ENCODE measurements at places on chromosomes 11 and 22.

DNA sequence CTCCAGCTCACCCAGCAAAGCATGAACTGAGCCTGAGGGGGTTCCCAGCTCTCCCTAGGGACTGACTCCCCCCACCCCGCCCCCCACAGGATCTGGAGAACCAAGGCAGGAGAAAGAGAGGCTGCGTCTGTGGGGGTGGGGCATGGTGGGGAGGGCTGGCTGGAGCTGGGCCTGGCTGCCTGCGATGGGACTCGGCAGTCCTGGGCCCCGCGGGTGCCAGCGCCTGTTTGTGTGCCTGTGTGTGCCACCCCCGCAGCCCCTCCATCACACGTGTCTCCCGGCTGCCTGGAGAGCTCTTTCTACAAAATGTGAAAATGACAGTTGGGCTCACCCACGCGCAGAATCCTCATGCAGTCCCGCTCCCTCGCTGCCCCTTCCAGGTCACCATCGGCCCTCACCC lies 46.8 kb downstream of the CACNA1I start:
- H3K36me3 ChIP-seq = no peaks in the 10 kb centered on the region
- peaks cover 26% of the 10 kb centered on the region for H3K27me3 ChIP-seq
- no peak overlapping the region for H3K4me3 ChIP-seq

- no peaks in the 10 kb centered on the region for H3K27me3 ChIP-seq
- no peaks in the 10 kb centered on the region for H3K36me3 ChIP-seq
- peak overlapping the region; percentile 79 for H3K27ac ChIP-seq
- peaks cover 6% of the 10 kb centered on the region for H3K4me1 ChIP-seq
- peak overlapping the region; percentile 61 for H3K4me3 ChIP-seq
Observed at GRCh38 chr11:125111001-125111342, 454 bp downstream of the TMEM218 start.

DNA sequence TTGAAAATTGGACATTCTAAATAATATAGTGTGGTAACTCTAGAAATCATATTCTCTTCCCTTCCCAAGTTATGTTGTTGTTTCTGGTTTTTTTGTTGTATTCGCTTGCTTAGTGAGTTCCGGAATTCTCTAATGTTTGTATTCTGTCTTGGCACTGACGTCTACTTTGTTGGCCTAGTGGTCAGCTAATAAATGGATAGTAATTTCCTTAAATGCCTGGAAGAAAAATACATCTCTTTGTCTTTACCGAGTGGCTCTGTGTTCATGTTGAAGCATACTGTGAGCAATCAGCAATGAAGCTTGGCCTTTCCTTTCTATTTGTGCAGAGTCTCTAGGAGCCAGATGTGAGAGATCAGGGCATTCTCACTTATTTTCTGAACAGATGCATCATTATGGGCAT lies 1225.7 kb downstream of the JRKL start:
- H3K27me3 ChIP-seq = no peaks in the 10 kb centered on the region
- no peak overlapping the region for H3K27ac ChIP-seq
- no peaks in the 10 kb centered on the region for H3K4me1 ChIP-seq
- H3K4me3 ChIP-seq = no peak overlapping the region

GRCh38 chr11:110773442-110773841 lies 61.2 kb upstream of the ARHGAP20 start:
- H3K27me3 ChIP-seq = no peaks in the 10 kb centered on the region
- H3K36me3 ChIP-seq = no peaks in the 10 kb centered on the region
- no peak overlapping the region for H3K27ac ChIP-seq
- H3K4me1 ChIP-seq = peaks cover 6% of the 10 kb centered on the region

DNA sequence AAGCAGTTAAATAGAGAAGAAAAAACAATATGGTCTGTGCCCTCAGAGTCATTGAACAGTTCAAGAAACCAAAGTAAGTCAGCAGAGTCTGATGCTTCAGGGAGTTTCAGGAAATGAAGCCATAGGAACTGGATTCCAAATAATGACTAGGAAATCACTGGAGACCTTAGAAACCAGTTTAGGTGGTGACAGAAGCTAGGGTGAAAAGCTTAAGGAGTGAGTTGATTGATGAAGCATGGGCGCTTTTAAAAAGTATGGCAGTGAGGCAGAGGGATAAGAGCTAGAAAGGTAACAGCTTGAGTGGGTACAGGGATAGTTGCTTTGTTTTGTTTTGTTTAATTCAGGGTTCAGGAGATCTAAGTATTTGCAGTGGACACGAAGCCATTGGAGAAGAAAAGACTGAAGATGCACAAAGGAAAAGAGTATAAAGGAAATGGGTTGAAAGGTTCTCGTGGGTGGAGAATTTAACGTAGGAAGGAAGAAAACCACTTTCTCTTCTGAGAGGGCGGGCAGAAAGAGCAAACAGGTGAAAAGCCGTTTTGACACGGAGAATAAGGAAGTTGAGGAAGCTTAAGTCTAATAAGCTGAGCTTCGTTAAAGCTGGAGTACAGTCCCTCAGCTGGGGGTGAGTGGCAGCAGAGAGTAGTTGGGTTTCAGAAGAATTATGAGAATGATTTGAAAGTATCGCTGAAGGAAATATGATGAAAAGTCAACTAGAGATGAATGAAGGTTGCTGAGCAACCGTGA lies 14.8 kb downstream of the SGSM3 start:
- no peak overlapping the region for H3K27ac ChIP-seq
- H3K27me3 ChIP-seq = no peaks in the 10 kb centered on the region
- no peak for DNase-seq
- peaks cover 1% of the 10 kb centered on the region for H3K36me3 ChIP-seq

DNA sequence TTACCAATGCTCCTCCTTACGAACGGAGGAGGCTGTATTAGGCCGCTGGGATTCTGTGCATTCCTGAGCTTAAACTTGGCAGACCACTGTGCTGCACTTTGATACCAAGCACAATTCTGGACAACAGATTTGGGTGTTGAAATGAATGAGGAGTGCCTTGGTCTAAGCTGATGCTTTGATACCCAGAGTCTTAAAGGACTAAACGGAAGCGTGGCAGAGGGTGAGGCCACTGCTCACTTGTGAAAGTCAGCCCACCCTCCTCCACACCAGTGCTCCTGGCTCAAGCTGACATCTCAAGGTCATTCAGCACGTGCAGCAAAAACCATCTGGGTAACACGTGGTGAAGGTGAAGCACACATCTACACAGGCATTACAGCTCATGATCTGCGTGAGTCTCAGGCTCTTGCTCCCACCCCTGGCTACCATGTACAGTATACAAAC lies 85.9 kb downstream of the MICAL3 start:
- H3K27ac ChIP-seq = no peak overlapping the region
- H3K4me1 ChIP-seq = peaks cover 4% of the 10 kb centered on the region
- no peak overlapping the region for H3K4me3 ChIP-seq
- no peak for DNase-seq
- H3K36me3 ChIP-seq = peaks cover 14% of the 10 kb centered on the region

DNA sequence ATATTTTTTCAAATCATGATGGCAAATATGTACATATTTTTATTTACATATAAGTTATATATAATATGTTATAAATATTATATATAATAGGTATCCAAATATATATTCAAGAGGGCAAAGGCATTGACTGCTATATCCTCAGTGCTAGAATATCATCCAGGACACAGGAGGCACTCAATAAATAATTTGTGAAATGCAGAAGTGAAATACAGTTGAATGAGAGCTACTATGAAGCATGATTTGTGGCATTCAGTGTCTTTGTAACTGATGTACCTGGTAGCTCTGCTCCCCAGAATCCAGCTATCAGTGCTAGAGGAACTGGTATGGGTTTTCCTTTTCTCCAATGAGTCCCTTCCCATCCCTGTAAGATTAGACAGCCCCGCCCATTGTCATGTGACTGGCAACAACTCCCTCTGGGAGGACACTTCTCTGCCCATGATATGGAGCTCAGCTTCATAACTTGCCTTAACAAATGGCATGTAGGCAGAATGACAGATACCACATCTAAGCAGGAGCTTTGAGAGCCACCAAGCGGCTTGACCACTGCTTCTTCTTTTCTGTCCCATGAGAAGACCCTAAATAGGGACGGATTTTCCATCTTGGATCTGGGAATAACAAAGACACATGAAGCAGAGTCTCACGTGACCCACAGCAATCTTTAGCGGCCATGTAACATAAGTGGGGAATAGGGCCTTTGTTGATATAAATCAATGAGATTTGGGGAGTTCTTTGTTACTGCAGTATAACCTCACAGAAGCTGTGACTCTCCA lies 10.2 kb upstream of the CD82 start:
- no peaks in the 10 kb centered on the region for H3K27me3 ChIP-seq
- H3K4me3 ChIP-seq = no peak overlapping the region
- no peaks in the 10 kb centered on the region for H3K36me3 ChIP-seq
- peaks cover 11% of the 10 kb centered on the region for H3K4me1 ChIP-seq
- H3K27ac ChIP-seq = no peak overlapping the region
